ENCODE measurements at places on chromosomes 6 and 20. TPM values are rescaled to one million over a fixed set of nuclear protein-coding genes. Genes with fewer than 3 reads are reported as not detected.

The LINC00237 gene
- not detected for polyA plus RNA-seq

The LAMA2 gene
- 0.92 TPM for polyA plus RNA-seq

The PI3 gene
- polyA plus RNA-seq, result not detected

The CEP250 gene
- polyA plus RNA-seq, result 14.6 TPM

The ESR1 gene
- not detected for polyA plus RNA-seq

The SUMO4 gene
- not detected for polyA plus RNA-seq

The BEND6 gene
- 9.2 TPM for polyA plus RNA-seq

The DBNDD2 gene
- polyA plus RNA-seq, result 22.4 TPM

The PSORS1C2 gene
- polyA plus RNA-seq, result not detected

The ADGB gene
- not detected for polyA plus RNA-seq

DNA sequence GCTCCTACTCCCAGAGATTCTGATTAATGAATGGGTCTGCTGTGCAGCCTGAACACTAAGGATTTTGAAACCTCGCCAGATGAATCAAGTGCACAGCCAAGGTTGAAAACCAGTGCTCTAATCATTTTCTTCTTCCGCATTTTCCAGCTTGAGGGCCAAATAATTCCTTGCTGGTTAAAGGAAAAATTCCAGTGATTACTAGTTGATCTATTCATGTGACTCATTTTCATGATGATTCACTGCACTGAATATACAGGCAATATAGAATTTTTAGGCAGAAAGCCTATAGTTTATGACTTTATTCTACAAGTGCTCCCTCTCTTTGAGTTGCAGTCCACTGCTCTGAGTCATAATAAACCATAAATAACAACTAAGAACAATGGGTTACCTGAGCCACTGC lies 80.6 kb upstream of the PROKR2 start:
- no peak for DNase-seq

DNA sequence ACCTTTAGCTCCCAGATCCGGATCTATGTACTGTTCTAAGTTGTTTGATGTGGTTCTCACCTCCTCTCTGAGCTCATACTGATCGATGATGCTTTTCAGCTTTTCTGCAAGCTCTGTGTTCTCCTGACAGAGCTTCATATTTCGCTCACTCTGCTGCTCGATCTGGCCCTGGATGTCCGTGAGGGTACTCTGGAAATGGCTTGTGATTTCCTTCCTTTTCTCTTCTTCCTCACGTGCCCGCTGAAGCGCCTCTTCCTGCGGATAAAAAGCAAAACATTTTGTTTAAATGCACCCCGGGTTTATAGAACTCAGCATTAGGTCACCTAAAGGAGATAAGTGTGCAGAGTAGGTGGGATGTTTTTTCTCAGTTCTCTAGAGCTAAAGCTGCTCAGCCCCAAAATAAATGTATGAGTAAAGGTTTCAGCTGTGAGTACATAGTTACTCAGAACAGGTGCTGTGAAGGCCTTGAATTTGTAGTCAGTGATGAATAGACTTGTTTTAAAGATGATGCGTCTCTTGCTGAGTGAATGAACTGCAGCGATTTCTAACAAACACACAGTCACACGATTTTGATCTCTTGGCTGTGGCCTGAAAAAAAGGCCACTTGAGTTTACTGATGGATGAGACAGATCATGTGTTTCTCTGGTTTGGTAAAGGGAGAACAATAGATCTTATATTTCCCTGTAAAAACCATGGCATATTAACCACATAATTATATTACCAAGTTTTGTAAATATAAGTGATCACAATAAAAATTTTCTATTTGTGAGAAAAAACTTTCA lies 29.1 kb downstream of the TXLNB start:
- no peak for DNase-seq

- DNase-seq, result no peak
Measured at GRCh38 chr6:7580927-7581618, 8.9 kb upstream of the SNRNP48 start.

DNA sequence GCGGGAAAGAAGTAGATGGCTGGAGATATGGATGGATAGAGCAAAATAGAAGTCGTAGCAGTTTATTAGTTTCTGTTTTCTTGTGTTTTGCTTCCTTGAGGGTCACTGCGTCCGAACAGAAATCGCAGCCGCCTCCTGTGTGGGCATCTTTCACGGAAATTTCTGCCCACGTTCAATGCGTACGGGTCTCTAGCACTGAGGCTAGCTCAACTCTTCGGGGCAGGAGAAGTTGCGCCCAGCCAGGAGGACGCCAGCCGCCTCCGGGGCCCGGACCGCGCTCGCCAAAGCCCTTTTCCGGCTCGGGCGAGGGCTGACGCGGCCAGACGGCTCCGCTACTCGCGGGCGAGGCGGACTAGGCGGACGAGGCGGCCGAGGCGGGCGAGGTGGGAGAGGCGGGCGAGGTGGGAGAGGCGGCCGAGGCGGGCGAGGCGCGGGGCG lies 814 bp downstream of the TFAP2B start:
- DNase-seq, result no peak

DNA sequence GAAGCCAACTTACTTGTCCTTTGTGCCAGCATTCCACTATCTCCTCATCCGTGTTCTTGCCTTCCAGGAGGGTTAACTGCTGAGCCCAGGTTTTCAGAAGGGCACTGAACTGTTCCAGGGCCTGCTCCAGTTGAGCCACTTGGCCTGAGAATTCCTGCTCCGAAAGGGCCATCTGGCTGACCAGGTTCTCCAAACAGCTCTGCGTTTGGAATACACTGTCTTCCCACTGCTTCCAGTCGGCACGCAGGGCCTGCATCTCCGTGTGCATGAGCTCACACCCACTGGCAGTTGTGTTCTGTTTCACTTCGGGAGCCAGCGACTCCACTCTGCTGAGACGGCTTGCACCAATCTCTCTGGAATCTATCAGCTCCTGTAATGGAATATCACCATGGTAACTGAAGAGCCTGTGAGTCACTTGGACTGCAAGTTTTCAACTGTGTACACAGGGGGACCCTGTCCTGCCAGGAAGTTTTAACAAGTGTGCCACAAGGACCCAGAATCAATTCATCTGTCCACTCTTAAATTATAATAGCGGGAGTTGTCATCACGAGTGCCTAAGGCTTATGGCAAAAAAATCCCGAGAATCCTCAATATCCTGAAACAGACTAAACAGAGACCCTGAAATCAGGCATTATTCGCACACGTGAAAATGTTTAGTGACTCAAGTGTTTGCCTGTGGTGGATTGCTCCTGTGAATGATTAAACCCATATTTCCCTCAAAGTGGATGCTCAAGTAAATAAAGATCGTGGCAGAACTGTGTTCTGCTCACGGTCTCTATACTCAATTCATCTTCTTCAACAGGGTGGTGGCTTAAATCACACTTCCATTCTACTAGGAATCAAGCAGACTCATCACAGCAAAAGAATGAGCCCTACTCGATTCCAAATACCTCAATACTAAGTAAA lies 255.9 kb downstream of the SYNE1 start:
- DNase-seq, result peak; percentile 39

- DNase-seq, result no peak
Measured at GRCh38 chr6:42514745-42515144, 49.1 kb upstream of the UBR2 start.

- no peak for DNase-seq
Measured at GRCh38 chr6:139027620-139028182, 844 bp upstream of the ABRACL start.

DNA sequence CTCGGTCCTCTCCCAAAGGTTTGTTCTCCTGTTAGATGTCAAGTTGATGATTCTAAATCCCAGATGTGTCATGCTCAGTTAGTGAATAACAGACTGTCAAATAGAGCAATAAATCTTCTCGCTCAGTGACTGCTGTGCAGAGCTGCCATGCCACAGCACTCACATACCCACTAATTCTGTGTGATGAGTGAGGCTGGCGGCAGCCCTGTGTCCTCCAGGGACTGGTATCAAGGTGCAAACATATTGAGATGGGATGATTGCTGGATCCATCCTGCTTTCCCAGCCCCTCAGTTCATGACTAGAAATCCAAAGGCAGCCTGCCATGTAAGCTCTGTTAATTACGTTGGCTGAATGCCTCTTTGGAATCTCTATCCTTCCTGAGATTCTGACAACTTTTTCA lies 103.9 kb downstream of the OLIG3 start:
- DNase-seq, result no peak

Measured in SK-N-SH (cell line).